Foreskin keratinocyte (primary cell): ENCODE measurements at places on chromosomes 6 and 20. TPM values are rescaled to one million over a fixed set of nuclear protein-coding genes. Genes with fewer than 3 reads are reported as not detected.
A peak's percentile ranks its signal among the peaks of the same experiment; 100 is the strongest.

The DZANK1 gene
- polyA plus RNA-seq, result 1.2 and 1.4 TPM in 2 replicates

The PREX1 gene
- polyA plus RNA-seq, result 0.31 and 0.62 TPM in 2 replicates

DNA sequence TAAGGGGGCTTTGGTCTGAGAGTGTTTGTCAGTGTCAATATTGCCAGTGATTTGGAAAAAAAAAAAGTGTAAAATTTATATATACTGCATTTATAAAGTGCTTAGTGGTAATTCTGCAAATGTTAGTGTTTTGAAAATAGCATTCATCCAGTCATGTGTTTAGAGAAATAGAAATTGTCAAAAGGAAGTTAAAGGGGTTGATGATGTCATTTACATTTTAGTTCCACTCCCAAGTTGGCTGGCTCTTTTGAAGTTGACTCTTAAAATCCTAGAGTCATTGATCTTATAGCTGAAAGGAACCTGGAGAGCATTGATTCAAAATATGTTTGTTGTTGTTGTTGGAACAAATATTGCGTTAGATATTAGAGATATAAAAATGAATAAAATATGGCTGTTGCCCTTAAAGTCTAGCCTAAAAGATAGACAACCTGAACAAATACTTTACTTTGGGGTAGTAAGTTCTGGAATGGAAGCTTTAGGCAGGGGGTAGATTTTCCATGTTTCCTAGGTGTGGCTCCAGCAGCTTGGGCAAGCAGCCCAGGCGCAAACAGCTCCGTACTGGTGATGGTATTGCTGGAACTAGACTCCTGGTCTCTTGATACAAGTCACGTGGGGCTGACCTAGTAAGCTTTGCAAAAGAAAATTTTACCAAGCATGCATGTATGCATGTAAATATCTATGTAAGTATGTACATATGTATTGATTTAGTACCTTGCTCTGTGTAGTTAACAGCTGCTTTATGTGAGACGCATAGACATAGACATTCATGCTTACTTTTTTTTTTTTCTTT, 46.3 kb downstream of the HIVEP1 start:
- no peak for DNase-seq

- no peak for DNase-seq
Measured at GRCh38 chr20:46311719-46312074, 3.4 kb upstream of the CDH22 start.

- peak; percentile 66 for DNase-seq
Measured at GRCh38 chr20:47725248-47725973, 59.9 kb downstream of the SULF2 start.

DNA sequence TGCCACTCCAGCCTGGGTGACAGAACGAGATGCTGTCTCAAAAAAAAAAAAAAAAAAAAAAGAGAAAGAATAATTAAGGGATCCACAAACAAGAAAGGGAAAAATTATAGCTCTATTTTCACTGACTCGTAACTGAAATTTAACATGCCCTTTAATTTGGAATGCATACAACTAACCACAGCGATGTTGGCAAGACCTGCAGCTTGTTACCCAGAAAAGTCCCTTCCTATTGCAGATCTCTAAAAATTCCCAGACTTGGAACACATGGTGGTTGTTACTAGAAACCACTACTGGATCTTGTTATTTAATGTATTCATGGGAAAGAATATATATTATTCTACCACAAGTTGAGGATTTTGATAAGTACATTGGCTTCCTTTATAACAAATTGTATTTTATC, 27.8 kb upstream of the SMIM28 start:
- no peak for DNase-seq
